ENCODE measurements at places on chromosomes 12 and 14. TPM values are rescaled to one million over a fixed set of nuclear protein-coding genes. Genes with fewer than 3 reads are reported as not detected.

Gene TSHR
- total RNA-seq, result not detected

Gene UNG
- 17.6 TPM for total RNA-seq

Gene HPD
- 20.1 TPM for total RNA-seq

Gene GRIP1
- total RNA-seq, result not detected

Gene SLCO1B1
- total RNA-seq, result not detected

Gene PDE3A
- total RNA-seq, result 7.4 TPM

Gene USP15
- total RNA-seq, result 12.6 TPM

Gene KERA
- not detected for total RNA-seq

Gene FOXG1
- total RNA-seq, result 0.05 TPM

Gene NEUROD4
- total RNA-seq, result not detected

Gene CLEC1A
- 2.4 TPM for total RNA-seq

Gene SYT1
- not detected for total RNA-seq

Gene PACS2
- total RNA-seq, result 38.4 TPM

Gene MGST1
- 774 TPM for total RNA-seq

Gene C14orf39
- total RNA-seq, result not detected

Gene SLC10A1
- total RNA-seq, result not detected

Gene TAS2R42
- not detected for total RNA-seq

Gene RDH5
- total RNA-seq, result 34.8 TPM

Gene TEX52
- not detected for total RNA-seq

Gene TRIM9
- total RNA-seq, result 5.3 TPM

Gene HOXC12
- total RNA-seq, result not detected

Gene PRPH
- 0.73 TPM for total RNA-seq

Gene RTL1
- total RNA-seq, result not detected

Data from cardiac ventricle fibroblast (primary cell).